ENCODE measurements at places on chromosomes 4 and X. TPM values are rescaled to one million over a fixed set of nuclear protein-coding genes. Genes with fewer than 3 reads are reported as not detected.

- ATAC-seq = peak; percentile 56
Measured at GRCh38 chr4:151195801-151196200, 81.2 kb upstream of the PRSS48 start.

- ATAC-seq = no peak
Measured at GRCh38 chrX:1112321-1112720, 100.1 kb downstream of the CRLF2 start.

GRCh38 chr4:58649226-58649625, 1539.0 kb upstream of the IGFBP7 start:
- no peak for ATAC-seq

- no peak for ATAC-seq
Measured at GRCh38 chr4:63814171-63814964, 594.9 kb downstream of the TECRL start.

DNA sequence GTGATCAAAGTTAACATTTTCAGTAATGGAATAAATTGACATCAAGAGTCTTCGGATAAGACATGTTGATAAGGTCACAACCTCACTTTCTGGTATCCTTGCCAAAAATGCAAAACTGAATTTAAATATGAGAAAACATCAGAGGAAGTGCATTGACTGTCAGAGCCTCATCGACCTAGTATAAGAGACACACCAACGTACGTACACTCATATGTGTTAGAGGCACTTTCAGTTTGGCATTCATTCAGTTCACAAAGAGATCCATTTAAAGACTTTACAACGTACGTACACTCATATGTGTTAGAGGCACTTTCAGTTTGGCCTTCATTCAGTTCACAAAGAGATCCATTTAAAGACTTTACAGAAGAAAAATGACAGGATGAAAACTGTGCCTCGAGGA, 280.3 kb downstream of the INPP4B start:
- ATAC-seq = peak; percentile 81

- ATAC-seq = no peak
Measured at GRCh38 chr4:58665649-58666048, 1555.5 kb upstream of the IGFBP7 start.

DNA sequence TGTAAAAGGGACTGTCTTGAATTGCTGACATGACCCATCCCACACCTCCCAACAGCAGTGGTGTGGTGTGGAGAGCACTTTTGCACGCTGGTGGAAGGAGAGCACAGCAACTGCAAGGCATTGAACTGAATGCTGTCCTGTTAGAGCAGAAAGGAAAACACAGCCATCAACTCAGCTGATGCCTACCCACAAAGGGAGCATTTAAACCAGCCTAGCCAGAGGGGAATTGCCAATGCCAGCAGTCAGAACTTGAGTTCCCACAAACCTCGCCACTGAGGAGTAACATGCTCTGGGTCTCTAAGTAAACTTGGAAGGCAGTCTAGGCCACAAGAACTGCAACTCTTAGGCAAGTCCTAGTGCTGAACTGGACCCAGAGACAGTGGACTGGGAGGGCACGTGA, 31.9 kb downstream of the MAGED4 start:
- ATAC-seq = no peak

DNA sequence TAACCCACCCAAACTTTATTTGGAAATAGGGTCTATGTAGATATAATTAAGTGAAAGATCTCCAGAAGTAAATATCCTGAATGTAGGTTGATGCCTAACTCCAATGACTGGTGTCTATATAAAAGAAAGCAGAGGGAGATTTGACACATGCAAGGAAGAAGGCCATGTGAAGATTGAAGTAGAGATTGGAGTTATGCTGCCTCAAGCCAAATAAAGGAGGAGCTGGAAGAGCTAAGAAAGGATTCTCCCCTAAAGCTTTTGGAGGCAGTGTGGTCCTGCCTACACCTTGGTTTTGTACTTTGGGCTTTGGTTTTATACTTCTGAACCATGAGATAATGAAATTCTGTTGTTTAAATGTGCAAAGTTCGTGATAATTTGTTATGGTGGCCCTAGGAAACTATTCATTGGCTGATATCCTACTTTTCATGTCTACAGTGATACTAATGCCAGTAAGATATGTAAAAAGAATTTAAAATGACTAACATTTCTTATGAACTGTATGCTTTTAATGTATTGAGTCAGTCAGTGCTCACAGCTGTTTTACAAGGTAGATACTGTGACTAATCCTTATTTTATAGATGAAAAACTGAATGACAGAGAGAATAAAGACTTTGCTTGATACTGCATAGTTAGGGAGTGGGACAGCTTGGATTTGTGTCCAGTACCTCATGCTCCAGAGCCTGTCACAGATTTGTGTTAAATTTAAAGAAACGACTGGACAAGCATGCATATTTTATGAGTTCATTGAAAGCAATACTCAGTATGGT, 5.9 kb upstream of the RAB40AL start:
- no peak for ATAC-seq

Gene GK
- total RNA-seq = 70.4 TPM

Gene SSX3
- not detected for total RNA-seq

Gene SLC26A1
- 0.37 TPM for total RNA-seq

Data from activated T-helper 17 cell treated with anti-CD3 and anti-CD28 coated beads, Interleukin-2, amount 50 U/mL, for 72 hours (primary cell).